ENCODE measurements at places on chromosomes 11 and 22.
A peak's percentile ranks its signal among the peaks of the same experiment; 100 is the strongest.

DNA sequence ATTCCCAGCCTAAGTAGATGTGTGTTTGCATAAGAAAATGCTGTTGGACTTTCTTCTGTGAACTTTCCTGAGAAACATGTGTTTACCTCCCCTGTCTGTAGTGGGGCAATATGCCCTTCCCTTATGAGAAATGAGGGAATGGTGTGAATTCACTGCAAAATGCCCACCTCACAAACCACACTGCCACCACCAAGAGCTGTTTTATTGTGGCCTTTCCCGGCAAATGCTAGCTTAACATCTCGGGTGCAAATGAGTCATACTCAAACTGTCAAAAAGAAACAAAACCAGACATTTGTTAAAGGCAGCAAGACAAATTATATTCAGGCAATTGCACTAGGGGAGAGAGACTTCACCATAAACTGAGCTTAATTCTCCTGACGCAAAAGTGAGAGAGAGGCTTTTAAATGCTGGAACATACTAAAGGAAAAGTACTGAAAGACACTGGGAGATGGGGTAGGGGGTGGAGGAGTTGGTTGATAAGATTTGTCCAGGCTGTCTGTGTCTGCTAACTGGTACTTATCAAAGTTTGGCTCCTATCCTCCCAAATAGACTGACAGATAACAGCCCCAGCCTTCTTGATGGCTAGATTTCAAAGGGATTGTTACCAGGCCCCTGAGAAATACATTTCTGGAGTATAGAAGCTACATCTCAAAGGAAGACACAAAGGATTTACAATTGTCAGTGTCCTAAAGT lies 70.9 kb upstream of the OR5AK2 start:
- DNase-seq: no peak

- DNase-seq: no peak
Observed at GRCh38 chr11:133733631-133734030, 111.7 kb downstream of the SPATA19 start.

GRCh38 chr11:130725421-130726233 lies 190.7 kb downstream of the SNX19 start:
- DNase-seq: peak; percentile 58

DNA sequence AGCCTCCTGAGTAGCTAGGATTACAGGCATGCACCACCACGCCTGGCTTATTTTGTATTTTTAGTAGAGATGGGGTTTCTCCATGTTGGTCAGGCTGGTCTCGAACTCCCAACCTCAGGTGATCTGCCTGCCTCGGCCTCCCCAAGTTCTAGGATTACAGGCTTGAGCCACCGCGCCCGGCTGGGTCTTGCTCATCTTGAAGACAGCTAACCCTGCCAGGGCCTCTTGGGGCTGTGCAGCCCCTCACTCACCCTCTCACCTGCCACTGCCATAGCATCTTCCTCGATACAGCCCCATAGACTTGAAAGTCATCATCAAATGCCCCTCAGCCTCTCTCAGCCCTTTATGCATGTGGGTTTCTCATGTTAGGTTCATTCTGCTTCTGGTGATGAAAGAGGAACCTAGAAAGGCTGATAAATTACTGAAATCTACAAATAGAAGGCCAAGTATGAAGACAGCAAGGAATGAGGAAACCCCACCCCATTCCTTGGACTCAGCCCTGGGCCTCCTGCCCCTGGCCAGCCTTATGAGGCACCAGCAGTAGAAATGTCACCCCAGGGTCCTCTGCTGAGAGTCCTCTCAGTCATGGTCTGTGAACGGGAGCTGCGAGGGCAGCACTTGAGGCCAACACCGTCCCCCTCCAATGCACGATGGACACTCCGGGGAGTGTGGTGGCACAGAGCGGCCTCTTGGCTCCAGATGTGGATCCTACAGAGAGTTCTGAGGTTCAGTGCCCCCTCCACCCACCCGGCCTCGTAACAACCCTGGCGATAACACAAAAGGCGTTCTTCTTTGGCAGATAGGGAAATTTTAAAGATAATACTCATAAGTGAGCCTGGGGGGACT lies 24.8 kb downstream of the SCGB1A1 start:
- no peak for DNase-seq

DNA sequence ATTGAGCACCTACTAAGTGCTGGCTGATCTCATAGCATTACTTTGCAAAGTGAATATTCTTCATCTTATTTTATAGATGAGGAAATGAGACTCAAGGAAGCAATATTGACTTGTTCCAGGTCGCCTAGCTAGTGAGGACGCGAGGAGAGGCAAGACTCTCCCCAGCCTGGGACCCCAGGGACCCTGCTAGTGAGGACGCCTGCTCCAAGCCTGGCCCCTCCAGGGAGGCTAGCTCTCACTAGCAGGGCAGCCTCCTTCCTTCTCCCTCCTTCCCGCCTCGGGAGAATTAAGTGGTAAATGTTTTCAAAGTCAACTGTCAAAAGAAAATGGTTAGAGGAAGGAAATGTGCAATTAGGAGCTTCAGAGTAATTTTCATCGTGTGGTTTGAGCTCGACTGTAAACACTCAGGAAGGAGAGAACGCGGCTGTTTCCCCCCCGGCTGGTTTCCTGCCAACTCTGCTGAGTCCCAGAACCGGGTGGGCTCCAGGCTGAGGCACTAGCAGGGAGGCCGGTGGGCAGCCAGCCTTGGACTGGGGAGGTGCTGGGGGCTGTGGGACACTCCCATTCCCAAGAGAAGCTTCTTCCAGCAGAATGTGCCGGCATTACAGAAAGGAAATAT lies 17.9 kb downstream of the MYEOV start:
- DNase-seq: no peak

- no peak for DNase-seq
Observed at GRCh38 chr11:3632070-3632660, 9.6 kb downstream of the ART5 start.

GRCh38 chr11:29685361-29685760 lies 331.5 kb downstream of the KCNA4 start:
- DNase-seq: no peak

DNA sequence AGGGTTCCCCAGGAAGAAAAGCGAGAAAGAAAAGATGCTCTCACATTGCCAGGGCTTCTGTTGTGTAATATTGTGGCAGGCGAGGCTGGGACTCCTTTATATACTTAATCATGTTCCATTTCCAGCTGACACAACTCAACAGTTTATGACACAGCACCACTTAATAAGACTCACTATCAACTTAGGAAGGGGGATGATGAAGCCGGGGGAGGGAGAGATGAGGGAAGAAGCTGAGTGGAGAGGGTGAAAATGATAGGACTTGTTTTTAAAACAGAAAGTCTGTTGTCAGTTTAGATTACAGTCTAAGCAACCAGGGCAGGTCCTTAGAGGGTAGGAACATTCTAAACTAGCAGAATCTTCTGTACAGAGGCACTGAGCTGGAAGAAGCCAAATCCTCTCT lies 397.0 kb downstream of the NXPE2 start:
- DNase-seq: no peak

- no peak for DNase-seq
Observed at GRCh38 chr22:29370537-29370936, 17.8 kb downstream of the AP1B1 start.

DNA sequence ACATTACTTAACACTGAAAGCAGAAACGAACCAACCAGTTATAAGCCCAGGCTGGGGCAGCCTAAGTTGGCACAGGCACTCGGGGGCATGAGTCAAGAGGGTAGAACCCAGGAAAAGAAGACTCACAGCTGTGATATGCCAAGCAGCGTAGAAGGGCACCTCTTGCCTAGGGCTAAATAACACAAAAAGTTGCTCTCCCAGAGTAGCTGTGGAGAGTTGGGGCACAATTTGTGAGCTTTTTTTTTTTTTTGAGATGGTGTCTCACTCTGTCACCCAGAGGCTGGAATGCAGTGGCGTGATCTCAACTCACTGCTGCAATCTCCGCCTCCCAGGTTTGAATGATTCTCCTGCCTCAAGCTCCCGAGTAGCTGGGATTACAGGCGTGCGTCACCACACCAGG lies 8.8 kb downstream of the CLMP start:
- peak; percentile 83 for DNase-seq

DNA sequence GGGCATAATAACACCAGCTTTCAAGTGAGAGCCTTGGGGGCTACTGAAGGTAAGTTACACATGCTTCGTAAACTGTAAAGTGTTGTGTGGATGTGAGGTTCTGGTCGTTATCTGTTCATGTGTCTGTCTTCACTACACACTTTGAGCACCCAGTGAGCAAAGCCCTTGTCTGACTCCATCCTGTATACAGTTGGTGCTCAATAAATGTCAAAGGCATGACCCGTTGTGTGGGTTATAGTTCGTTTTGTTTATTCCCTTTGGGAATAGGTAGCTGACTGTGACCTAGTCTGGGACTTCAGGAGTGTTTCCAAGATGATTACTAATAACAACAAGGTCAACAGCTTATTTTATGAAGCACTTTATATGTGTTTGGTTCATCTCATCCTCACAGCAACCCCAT lies 146.9 kb downstream of the MIAT start:
- DNase-seq: no peak

- no peak for DNase-seq
Observed at GRCh38 chr11:14949437-14950147, 22.6 kb downstream of the CALCA start.

DNA sequence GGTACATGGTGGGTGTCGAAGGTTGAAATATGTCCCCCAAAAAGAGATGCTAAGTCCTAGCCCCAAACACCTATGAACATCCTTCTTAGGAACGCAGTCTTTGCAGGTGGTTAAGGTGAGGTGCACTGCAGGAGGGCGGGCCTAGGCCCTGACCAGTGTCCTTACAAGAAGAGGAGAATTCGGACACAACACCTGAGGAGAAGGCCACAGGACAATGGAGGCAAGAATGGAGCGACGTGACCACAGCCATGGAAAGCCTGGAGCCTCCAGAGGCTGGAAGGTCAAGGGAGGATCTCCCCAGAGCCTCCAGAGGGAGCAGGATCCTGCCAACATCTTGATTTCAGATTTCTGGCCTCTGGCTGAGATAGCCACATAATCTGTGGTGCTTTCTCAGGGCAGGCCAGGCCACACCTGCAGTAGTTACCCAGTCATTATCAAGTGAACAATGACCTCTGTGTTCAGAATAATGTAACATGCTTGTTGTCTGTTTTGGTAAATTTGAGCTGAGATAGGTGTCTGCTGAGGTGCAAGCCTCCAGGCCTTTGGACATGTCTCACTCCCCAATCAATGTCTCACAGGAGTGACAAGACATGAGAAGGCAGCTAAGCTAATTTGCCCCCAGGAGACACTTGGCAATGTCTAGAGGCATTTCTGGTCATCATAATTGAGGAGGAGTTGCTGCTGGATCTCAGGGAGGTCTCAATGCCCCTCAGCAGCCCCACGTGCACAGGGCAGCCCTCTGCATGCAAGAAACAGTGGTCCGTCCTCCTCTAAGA lies 498.9 kb downstream of the BRD1 start:
- no peak for DNase-seq

- peak; percentile 62 for DNase-seq
Observed at GRCh38 chr11:11239959-11240358, 113.1 kb downstream of the CSNK2A3 start.

GRCh38 chr11:125418396-125418795 lies 77.7 kb downstream of the FEZ1 start:
- DNase-seq: no peak

DNA sequence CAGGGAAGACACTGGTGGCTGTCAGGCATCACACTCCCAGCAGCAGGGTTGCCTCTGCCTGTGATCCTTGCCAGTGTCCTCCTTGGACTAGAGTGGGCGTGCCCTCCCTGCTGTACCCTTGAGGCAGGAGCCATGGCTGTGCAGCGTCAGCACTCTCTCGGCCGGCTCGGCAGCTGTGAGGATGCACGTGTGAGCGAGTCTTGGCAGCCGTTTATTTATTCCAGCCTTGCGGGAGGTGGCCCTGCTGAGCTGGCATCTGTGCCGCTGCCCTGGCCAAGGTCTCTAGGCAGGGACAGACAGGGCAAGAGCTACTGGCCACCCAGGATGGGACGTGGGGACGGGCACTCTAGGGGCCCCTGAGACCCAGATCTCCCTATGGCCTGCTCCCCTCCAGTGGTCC lies 33.9 kb downstream of the TSPAN4 start:
- DNase-seq: no peak

DNA sequence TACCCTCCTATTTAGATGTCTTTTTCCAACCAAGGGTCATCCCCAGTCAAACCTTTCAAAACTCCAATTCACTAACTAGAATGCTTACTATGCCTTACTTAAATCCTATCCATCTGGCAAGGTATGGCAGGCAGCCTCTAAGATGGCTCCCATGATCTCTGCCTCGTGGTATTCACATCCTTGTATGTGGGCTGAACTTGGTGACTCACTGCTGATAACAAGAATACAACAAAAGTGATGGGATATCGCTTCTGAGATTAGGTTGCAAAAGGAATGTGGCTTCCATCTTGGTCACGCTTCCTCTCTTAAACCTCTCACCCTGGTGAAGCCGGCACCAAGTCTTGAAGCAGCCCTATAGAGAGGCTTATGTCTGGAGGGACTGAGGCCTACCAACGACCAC lies 29.6 kb upstream of the UPB1 start:
- no peak for DNase-seq

- peak; percentile 59 for DNase-seq
Observed at GRCh38 chr22:26610072-26610958, 7.5 kb downstream of the CRYBB1 start.

- no peak for DNase-seq
Observed at GRCh38 chr22:22712092-22712658, 67.8 kb downstream of the GGTLC2 start.

DNA sequence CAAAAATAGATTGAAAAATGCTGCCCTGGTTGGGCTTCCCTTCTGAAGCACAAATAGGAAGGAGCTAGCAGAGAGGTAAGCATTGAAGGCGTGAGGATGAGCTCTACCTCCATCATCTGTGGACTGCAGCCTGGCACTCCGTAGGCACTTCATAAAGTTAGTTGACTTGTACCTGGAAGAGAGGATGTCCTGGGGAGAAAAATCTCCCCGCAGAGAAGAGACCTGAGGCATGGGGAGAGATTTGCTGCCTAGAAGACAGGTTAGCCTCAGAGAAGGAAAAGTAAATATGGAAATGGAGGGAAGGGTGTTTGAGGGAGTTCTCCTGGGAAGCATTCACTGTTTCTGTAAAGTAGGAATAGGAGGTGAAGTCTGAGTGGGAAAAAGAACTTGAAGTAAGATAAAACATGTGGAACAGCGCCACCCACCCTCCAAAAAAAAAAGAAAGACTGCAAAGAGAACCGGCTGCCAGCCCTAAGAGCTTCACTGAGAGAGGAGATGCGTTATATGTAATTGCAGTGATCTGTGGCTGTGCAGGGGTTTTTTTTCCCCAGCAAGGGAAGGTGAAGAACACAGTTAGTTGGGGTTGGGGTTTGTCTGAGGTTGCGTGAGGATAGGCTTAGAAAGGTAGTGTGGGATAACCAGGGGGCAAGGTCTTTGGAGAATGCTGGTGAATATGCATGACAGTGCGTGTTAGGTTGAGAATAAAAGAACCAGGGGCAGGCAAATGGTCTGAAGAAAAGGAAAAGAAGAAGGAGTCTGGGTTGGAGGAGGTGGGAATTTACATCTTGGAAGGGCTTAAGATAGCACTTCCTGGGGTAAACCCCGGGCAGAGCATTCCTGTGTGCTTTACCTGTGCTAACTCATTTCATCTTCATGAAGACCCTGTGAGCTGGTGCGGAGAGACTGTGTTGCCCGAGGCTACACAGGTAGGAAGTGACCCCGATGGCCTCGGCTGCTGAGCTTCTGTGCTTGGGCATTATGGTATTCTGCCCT lies 16.0 kb downstream of the TNRC6B start:
- DNase-seq: no peak

GRCh38 chr22:40960145-40960544 lies 9.0 kb downstream of the RBX1 start:
- no peak for DNase-seq

- DNase-seq: no peak
Observed at GRCh38 chr11:78647986-78648875, 73.6 kb upstream of the NARS2 start.
